MCF 10A (cell line): ENCODE measurements at places on chromosomes 6 and 20. TPM values are rescaled to one million over a fixed set of nuclear protein-coding genes. Genes with fewer than 3 reads are reported as not detected.
A peak's percentile ranks its signal among the peaks of the same experiment; 100 is the strongest.

DNA sequence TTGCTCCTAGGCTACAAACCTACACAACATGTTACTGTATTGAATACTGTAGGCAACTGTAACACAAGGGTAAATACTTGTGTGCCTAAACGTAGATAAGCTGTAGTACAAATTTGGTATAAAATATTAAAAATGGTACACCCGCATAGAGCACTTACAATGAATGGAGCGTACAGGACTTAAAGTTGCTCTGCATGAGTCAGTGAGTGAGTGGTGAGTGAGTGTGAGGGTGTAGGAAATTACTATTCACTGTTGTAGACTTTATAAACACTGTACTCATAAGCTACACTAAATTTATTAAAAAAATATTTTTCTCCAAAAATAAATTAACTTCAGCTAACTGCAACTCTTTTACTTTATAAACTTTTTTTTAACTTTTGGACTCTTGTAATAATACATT is 391.6 kb downstream of the ADGRB3 start:
- H3K36me3 ChIP-seq: no peaks in the 10 kb centered on the region
- no peak overlapping the region for H3K4me3 ChIP-seq
- no peaks in the 10 kb centered on the region for H3K4me1 ChIP-seq
- H3K27me3 ChIP-seq: peaks cover 75% of the 10 kb centered on the region

DNA sequence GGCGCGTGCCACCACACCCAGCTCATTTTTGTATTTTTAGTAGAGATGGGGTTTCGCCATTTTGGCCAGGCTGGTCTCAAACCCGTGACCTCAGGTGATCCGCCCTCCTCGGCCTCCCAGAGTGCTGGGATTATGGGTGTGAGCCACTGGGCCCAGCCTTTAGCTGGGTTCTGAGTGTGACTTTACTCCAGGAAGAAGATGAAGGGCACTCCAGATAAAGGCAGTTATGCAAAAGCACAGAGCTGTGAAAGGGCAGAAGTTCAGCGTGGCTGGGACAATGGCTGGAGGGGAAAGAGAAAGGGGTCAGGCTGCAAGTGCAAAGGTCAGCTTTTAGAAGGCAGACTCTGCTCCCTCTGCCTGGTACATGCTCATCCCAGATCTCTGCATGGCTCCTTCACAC is 39.7 kb downstream of the MAP3K5 start:
- H3K27me3 ChIP-seq: no peaks in the 10 kb centered on the region
- DNase-seq: no peak
- H3K4me3 ChIP-seq: no peak overlapping the region
- no peaks in the 10 kb centered on the region for H3K4me1 ChIP-seq
- no peak overlapping the region for H3K27ac ChIP-seq

GRCh38 chr6:36443471-36444428 is 950 bp downstream of the KCTD20 start:
- peaks cover 27% of the 10 kb centered on the region for H3K4me1 ChIP-seq
- peak overlapping the region; percentile 88 for H3K27ac ChIP-seq
- peak; percentile 55 for DNase-seq
- H3K4me3 ChIP-seq: peak overlapping the region; percentile 87
- H3K27me3 ChIP-seq: no peaks in the 10 kb centered on the region

DNA sequence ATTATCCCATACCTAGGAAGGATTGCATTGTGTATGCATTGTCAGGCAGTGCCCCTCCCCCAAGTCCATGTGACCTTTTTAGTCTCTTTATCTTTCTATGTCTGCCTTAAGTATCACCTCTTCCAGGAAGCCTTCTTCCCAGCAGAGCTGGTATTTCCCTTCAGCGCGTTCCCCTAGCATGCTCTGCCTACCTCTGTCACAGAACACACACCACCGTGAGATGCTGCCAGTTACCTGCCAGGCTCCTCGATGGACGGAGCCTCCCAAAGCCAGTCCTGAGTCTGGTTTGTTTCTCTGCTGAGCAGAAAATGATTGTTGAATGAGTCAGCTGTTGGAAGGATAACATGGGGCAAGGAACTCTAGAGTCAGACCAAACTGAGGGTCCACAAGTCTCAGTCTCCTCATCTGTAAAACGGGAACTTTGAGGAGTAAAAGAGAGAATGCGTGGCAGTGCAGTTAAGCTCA is 11.3 kb upstream of the ZNF335 start:
- no peaks in the 10 kb centered on the region for H3K4me1 ChIP-seq
- no peak overlapping the region for H3K27ac ChIP-seq
- H3K27me3 ChIP-seq: no peaks in the 10 kb centered on the region
- H3K36me3 ChIP-seq: no peaks in the 10 kb centered on the region

GRCh38 chr6:83879746-83880145 is 20.3 kb downstream of the CYB5R4 start:
- no peak overlapping the region for H3K4me3 ChIP-seq
- H3K36me3 ChIP-seq: peaks cover 4% of the 10 kb centered on the region
- peaks cover 13% of the 10 kb centered on the region for H3K4me1 ChIP-seq
- no peaks in the 10 kb centered on the region for H3K27me3 ChIP-seq

DNA sequence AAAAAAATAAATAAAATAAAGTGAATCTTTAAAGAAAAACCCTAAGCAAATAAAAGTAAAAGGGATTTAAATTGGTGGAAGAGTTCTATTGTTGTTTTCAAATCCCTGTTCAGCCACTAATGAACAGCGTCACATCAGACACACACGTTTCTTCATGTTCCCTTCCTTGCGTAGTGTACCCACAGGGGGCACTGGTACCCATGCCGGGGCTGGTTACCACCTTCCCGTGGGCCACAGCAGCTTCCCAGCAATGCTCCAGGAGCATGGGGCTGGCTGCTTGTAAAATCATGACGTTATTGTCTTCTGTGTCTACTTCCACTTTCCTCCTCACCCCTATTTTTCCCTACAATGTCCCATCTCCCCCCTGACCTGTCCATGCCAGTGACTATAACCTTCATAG is 988.7 kb downstream of the KIF16B start:
- no peak for DNase-seq
- H3K4me3 ChIP-seq: no peak overlapping the region
- H3K36me3 ChIP-seq: peaks cover 7% of the 10 kb centered on the region
- H3K27me3 ChIP-seq: no peaks in the 10 kb centered on the region

DNA sequence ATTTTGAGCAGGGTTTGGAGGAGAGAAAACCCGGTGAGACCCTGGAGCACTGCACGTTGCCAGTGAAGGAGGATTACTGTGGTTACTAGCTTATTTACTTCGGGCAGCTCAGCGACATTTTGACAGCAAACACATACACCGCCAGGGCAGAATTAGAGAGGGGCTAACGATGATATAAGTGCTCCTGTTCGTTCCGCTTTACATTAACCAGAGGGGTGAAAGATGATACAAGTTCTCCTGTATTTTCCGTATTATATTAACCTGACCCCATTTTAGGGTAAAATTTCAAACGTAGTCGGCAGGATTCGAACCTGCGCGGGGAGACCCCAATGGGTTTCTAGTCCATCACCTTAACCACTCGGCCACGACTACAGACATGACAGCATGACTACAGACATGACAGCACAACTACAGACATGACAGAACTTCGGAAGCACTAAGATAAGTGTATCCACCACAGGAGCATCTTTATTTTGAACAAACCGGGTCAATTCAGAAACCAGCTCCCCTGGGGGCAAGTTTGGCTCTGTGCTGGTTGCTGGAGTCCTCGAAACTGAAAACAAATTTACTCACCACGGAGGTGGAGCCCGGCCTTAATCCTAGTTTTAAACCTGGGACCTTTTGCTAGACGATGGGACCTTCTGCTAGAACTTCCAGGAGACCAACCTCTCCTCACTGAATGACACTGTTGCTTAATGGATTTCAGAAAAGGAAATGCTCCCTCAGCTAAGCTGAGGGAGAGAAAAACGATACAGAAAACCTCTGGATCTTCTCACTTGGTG is 80.4 kb upstream of the ZNF184 start:
- peaks cover 11% of the 10 kb centered on the region for H3K36me3 ChIP-seq
- peak overlapping the region; percentile 74 for H3K4me3 ChIP-seq
- H3K27ac ChIP-seq: peak overlapping the region; percentile 40

DNA sequence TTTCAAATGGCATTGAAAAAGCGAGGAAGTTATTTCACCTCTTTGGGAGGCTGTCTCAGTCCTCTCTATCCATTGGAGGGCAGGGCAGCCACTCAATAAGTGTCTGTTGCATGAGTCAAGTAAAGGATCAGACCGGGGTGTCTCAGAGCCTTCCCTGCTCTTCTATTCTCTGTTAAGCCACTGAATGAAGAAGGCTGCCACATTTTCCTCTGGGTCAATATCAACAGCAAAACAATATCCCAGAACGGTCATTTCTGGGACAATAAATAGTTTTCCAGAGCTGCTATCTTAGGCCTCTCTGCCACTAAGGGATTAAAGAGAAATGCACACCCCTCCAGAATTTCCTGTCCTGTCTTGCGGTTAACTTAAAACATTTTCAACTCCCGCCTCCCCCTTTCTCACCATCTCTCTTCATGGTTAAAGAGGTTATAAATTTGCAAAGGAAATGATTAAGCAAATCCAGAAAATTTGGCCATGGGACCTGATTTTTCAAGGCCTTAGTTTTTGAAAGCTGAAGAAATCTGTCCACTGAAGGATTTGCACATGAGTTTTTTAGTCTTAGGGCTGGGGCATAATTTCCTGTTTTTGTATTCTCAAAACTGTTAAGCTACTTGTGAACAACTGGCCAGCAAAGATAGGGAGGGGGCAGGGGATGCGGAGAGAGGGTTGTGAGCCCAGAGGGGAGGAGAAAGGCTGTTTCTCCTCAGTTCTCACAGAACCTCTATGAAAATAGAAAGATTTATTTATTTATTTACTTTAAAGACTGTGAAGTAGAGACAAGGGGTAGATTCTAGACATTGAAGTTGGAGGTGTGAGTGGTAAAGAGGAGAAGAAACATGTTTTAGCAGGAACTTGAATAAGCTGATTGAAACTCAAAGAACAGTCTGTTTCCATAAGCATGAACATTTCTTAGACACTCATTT is 135.7 kb downstream of the BCAS1 start:
- H3K36me3 ChIP-seq: no peaks in the 10 kb centered on the region
- H3K27ac ChIP-seq: no peak overlapping the region
- no peaks in the 10 kb centered on the region for H3K27me3 ChIP-seq
- H3K4me1 ChIP-seq: peaks cover 15% of the 10 kb centered on the region
- no peak for DNase-seq
- H3K4me3 ChIP-seq: no peak overlapping the region

DNA sequence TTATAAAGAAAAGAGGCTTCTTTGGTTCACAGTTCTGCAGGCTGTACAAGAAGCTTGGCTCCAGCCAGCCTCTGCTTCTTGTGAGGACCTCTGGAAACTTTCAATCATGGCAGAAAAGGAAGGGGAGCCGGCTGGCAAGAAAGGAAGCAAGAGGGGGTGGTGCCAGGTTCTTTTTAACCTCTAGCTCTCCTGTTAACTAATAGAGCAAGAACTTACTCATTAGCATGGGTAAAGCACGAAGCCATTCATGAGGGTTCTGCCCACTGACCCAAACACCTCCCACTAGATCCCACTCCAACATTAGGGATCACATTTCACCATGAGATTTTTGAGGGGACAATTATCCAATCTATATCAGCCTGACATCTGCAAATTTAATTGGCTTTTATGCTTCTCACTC is 347.1 kb downstream of the GRIK2 start:
- no peaks in the 10 kb centered on the region for H3K27me3 ChIP-seq
- no peak overlapping the region for H3K27ac ChIP-seq
- DNase-seq: no peak

DNA sequence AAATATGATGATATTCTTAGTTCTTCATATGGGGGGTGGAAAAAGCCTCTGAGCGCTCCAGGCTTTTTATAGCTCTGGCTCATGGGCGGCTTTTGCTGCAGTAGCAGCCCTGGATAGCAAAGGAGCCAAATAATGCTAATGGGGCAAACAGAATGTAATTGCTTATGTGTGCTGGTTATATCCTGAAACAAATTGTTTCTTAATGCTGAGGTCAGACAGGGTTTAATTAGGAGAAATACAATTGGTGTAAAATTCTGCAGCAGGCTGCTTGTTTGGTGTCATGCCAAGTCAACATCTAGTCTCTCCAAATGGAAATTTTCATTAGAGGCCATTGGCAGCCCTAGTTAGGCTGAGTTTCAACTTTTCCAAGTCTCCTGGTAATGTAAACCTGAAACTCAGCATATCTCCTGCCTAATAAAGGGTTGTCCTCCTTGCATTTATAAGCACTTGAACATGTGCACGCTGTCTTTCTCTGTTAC is 530.1 kb upstream of the NOX3 start:
- no peak overlapping the region for H3K27ac ChIP-seq
- H3K27me3 ChIP-seq: peaks cover 20% of the 10 kb centered on the region
- peaks cover 6% of the 10 kb centered on the region for H3K4me1 ChIP-seq
- H3K4me3 ChIP-seq: no peak overlapping the region

DNA sequence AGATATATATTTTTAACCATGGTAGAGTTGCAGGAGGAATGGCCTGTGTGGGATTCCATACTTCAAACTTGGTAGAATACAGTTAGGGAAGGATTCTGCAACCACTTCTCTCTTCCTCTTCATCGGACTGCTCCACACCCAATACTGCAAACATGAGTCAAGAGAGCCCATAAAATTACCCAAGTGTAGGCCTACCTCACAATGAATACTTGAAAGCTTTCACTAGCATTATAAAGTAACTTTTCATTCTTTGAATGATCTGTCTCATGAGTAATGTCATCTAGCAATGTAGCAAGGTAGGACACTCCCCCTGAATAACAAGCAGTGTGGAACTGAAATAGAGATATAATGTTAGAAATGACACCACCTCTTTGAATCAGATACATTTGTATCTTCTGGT is 79.4 kb downstream of the FOXC1 start:
- no peaks in the 10 kb centered on the region for H3K27me3 ChIP-seq
- peak; percentile 17 for DNase-seq
- H3K4me3 ChIP-seq: no peak overlapping the region
- no peaks in the 10 kb centered on the region for H3K36me3 ChIP-seq

GRCh38 chr6:109088995-109089394 is 5.7 kb downstream of the SESN1 start:
- no peak for DNase-seq
- no peak overlapping the region for H3K4me3 ChIP-seq
- no peaks in the 10 kb centered on the region for H3K36me3 ChIP-seq
- no peak overlapping the region for H3K27ac ChIP-seq
- H3K27me3 ChIP-seq: no peaks in the 10 kb centered on the region
- peaks cover 22% of the 10 kb centered on the region for H3K4me1 ChIP-seq

GRCh38 chr6:84135291-84135690 is 92.2 kb downstream of the CEP162 start:
- DNase-seq: no peak
- no peaks in the 10 kb centered on the region for H3K27me3 ChIP-seq
- no peaks in the 10 kb centered on the region for H3K4me1 ChIP-seq
- no peak overlapping the region for H3K4me3 ChIP-seq

DNA sequence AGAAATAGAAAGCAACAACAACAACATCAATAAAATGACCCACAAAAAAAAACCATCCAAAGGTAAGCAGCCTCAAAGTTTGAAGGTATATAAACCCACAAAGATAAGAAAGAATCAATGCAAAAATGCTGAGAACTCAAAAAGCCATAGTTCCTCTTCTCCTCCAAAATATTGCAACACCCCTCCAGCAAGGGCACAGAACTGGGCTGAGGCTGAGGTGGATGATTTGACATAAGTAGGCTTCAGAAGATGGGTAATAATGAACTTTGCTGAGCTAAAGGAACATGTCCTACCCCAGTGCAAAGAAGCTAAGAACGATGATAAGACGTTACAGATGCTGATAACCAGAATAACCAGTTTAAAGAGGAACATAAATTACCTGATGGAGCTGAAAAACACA is 188.8 kb upstream of the BTBD3 start:
- no peak for DNase-seq
- no peaks in the 10 kb centered on the region for H3K4me1 ChIP-seq
- H3K27ac ChIP-seq: no peak overlapping the region

The FHL5 gene
- total RNA-seq: not detected in 2 replicates

The MMP24 gene
- total RNA-seq: 0.10 TPM in 1 of 2 replicates, not detected in the other

The TMEM74B gene
- total RNA-seq: not detected in 2 replicates

The RAET1L gene
- total RNA-seq: 1.2 TPM in 2 replicates

The RNF217 gene
- total RNA-seq: 22.8 and 24.8 TPM in 2 replicates

The CGAS gene
- 11.6 and 14.1 TPM in 2 replicates for total RNA-seq

The TFAP2D gene
- not detected in 2 replicates for total RNA-seq

The PMEPA1 gene
- total RNA-seq: 60.6 and 68.5 TPM in 2 replicates

The TSHZ2 gene
- total RNA-seq: 1.6 and 2.3 TPM in 2 replicates

The AFG1L gene
- 8.2 and 8.5 TPM in 2 replicates for total RNA-seq

The ADGRF1 gene
- 1.3 and 3.5 TPM in 2 replicates for total RNA-seq
